ENCODE measurements at places on chromosomes 13 and 19. TPM values are rescaled to one million over a fixed set of nuclear protein-coding genes. Genes with fewer than 3 reads are reported as not detected.

DNA sequence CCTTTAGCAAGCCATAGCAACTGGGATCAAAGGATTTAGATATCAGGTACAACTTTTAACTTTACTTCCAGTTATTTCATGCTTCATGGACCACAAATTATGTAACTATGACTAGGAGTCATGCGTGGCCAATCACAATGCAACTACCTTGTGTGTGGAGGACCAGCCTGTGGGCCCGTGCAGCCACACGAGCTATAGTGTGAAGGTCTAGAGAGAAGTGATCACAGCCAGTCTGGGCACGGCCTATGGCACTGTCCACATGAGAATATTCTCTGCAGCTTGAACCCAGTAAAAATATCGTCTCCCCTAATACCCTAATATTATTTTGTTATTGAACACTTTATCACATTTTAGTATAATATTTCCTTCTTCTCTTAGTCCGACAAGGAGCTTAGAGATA is 464.9 kb upstream of the MIR17HG start:
- DNase-seq: no peak

- no peak for DNase-seq
These were observed 258.5 kb downstream of the COG6 start for GRCh38 chr13:39913928-39914327.

DNA sequence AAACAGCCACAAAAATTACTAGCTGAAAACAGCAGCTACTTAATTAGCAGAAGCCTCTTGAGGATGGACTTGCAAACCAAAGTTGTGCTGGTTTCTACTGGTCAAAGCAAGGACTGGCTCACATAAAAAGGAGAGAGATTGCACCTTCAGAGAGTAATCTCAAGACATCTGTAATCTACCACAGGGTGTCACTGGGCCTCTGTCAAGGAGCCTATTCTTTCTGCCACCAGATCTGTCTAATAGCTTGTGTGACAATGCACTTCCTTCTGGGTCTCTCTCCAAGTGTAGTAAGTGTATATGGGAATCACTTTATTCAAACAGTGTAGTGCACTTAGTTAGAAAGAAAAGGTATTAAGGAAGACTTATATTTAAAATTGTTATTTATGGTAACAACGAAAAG is 24.4 kb upstream of the ZNF561 start:
- DNase-seq: no peak

DNA sequence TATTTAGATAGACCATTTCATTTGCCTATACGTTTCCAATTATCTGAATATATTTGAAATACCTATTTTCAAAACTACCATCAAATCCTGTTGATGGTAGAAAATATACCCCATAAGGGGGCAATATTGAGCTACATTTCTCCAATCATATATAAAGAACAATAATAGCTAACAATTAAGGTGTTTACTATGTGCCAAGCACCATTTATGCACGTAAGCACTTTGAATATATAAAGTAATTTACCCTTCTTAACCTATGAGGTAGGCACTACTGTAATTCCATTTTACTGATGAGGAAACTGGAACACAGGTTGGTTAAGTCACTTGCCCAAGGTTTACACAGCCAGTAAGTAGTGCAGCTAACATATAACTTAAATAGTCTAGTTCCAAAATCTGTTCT is 79.2 kb downstream of the UBL3 start:
- DNase-seq: no peak

- DNase-seq: peak; percentile 84
These were observed 23.2 kb downstream of the RFX2 start for GRCh38 chr19:6087074-6087571.

DNA sequence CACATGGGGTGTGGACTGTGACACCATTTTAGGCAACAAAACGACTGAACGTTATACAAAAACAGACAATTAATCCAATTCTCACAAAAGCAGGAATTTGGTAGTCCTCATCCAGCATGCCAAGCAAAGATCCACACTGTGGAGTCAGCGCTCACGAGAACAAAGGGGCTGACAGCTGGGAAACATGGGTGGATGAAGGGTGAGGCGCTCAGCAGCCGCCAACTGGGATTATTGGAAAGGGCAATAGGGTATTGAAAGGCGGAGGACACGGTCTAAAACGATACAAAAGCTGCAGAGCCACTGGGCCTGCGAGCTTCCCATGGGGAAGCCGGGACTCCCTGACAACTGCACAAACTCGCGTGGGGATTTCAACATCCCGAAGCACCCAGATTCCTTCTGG is 4.7 kb upstream of the ZNF813 start:
- no peak for DNase-seq

DNA sequence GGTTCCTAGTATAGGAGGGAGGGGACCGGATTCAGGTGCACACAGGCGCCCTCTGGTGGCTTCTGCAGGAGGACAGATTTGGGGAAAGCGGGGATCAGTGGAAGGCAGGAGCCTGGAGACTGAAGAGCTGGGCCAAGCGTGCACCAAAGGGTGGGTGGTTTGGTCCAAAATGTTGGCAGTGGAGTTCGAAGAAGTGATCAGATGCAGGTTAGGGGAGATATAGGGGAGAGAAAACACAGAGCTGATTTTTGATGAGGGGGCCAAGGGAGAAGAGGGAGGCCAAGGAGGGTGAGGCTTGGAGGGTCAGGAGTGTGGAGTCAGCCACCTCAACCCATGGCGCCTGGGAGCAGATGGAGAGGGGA is 6.8 kb upstream of the CARM1 start:
- peak; percentile 66 for DNase-seq

GRCh38 chr13:80906860-80907259 is 565.9 kb upstream of the SPRY2 start:
- DNase-seq: no peak

- DNase-seq: no peak
These were observed 39.7 kb downstream of the CAPN12 start for GRCh38 chr19:38704488-38705026.

GRCh38 chr19:2582984-2583956 is 107.3 kb downstream of the GADD45B start:
- DNase-seq: no peak

- DNase-seq: no peak
These were observed 9.0 kb downstream of the ABHD8 start for GRCh38 chr19:17294051-17294891.

DNA sequence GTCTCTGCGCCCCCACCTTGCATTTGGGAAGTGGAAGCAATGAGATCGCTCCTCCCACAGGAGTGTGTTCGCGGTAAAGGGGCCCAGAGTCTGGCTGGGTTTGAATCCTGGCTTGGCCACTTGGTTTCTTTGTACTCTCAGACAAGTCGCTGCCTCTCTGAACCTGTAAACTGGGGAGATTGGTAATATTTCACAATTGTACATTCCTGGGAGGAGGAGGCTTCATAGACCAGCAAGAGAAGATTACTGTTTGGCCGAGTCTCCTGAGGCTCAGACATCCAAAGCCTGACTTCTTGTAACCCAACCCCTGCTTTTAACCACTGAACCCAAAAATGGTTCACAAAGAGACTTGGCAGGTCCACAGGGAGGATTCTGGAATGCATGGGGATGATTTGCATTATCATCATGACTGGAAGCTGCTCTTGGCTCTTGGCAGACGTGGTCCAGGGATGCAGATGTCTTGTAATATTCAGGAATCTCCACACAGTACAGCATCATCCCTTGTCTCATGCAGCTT is 13.6 kb upstream of the STRN4 start:
- no peak for DNase-seq

DNA sequence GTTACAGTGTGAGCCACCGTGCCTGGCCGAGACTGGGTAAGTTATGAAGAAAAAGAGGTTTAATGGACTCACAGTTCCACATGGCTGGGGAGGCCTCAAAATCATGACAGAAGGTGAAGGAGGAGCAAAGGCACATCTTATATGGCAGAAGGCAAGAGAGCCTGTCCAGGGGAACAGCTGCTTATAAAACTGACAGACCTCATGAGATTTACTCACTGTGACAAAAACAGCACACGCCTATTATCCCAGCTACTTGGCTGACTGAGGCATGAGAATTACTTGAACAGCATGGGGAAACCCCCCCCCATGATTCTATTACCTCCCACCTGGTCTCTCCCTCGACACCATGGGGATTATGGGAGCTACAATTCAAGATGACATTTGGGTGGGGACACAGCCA is 23.4 kb upstream of the ZNF561 start:
- DNase-seq: no peak

- peak; percentile 67 for DNase-seq
These were observed at the start of gene FBXO17 for GRCh38 chr19:38975214-38975860. TSS of gene FBXO17 (minus strand) at chr19:38975742. CDS start at chr19:38950319, 25,423 bp downstream.

- DNase-seq: no peak
These were observed 440.9 kb downstream of the TSHZ3 start for GRCh38 chr19:30908262-30908771.

DNA sequence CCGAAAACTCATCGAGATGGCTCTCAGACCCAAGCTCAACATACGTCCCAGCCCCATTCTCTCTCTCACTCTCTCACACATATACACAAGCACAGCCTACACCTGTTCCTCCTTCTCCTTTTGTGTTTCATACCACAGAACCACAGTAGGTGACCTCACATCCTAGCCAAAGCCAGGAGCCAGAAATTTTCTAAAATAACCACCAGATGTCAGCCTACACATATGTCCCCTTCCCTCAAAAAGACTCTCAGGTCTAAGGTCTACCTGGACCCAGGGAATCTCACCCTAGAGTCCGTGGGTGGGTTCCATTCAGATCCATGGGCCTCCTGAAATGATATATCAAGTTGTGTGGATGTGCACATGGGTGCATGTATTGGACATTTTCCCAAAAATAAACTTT is 104.2 kb upstream of the IPO5 start:
- no peak for DNase-seq

DNA sequence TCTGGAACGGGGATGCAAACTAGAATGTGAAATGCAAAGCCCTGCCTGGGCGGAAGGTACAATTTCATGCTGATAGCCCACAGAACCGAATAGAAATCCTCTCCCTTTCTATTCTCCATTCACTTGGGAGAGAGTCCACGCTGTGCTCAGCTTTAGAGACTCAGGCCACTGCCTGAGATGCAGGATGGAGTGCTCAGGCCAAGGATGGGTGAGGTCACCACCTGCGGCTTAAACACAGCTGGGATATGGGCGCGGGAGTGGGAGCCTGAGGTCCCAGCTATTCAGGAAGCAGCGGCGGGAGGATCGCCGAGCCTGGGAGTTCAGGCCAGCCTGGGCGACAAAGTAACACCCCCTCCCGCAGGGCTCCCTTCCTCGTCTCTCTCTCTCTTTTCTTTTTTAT is 446 bp upstream of the ZNF83 start:
- DNase-seq: peak; percentile 7

GRCh38 chr13:87827479-87827878 is 156.3 kb downstream of the SLITRK5 start:
- DNase-seq: no peak

- DNase-seq: no peak
These were observed 468 bp downstream of the STX10 start for GRCh38 chr19:13149628-13150186.

DNA sequence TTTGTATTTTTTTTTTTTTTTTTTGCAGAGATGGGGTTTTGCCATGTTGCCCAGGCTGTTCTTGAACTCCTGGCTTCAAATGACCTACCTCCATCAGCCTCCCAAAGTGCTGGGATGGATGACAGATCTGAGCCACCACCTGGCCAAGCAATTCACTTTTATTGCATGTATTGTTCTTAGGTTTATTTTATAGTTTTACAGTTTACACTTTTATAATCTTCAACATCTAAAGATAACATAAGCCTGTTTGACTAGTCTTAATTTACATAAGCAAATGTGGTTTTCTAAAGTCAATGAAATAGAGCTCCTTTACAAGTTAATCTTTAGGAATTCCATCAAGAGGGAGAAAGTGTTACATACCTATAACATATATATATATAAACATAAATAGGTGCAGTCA is 9.5 kb upstream of the MPV17L2 start:
- DNase-seq: no peak

DNA sequence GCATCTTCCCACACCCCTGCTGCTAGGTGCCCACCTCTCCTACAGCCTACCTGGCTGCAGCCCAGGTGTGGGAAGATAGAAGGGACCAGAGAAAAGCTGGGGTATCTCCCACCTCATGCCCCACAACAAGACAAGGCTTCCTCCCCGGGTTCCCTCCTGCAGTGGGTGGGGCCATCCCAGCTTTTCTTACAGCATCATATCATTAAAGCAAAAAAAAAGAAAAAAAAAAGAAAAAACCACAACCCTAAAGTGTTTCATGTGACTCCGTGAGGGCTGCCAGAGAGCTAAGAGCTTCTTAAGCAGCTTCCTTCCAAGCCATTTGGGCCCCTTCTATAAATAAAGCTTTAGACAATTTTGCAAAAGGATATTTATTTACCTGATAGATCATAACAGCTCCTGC is 455.4 kb upstream of the TSHZ3 start:
- DNase-seq: no peak

- no peak for DNase-seq
These were observed 70.9 kb upstream of the WASF3 start for GRCh38 chr13:26486550-26486949.

DNA sequence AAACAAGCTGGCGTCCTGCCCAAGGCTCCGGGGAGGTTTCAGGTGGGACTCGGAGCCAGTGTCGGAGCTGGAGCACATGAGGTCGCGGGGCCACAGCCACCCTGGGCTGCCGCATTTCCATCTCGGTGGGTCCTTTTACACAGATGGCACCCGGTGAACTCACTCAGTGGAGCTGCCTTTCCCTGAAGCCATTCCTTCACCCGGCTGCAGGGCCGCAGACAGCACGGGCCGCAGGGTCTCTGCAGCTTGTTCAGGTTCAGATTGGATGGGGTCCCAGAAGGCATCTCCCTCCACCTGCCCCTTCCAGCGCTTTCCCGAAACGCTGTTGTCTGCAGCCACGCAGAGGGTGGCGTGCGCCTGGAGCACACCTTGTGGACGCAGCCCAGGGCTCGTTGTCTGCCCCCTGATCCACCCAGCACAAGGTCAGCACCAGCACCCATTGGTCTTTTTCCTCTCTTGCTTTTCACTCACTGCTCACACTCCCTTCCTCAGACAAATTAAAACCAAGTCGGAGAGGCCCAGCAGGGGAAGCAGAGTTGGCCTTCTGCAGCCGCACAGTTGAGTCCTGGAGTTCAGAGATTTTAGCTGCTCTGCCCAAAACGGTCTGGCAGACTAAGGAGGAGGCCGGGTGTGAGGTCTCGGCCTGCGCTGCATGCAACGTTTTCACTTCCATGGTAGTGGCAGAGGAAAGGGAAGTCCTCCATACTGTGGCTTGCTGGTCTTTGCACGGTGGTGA is 18.1 kb downstream of the MCF2L start:
- no peak for DNase-seq

Gene KLK12
- polyA plus RNA-seq: 2.4 TPM

Gene KCNN4
- 1.3 TPM for polyA plus RNA-seq

Gene PSG3
- not detected for polyA plus RNA-seq

Gene B3GNT3
- 91.7 TPM for polyA plus RNA-seq

Gene ALDH16A1
- polyA plus RNA-seq: 27.5 TPM

Gene S1PR5
- polyA plus RNA-seq: 0.96 TPM

Gene RFPL4AL1
- polyA plus RNA-seq: not detected

Gene FFAR2
- 3.1 TPM for polyA plus RNA-seq

Gene FREM2
- polyA plus RNA-seq: 6.2 TPM

Gene CGB8
- not detected for polyA plus RNA-seq

Gene FAM216B
- 0.15 TPM for polyA plus RNA-seq

Gene FXYD1
- polyA plus RNA-seq: 23.2 TPM

Gene RFPL4A
- polyA plus RNA-seq: 0.15 TPM

Gene KIR3DL2
- not detected for polyA plus RNA-seq

Gene NLRP11
- polyA plus RNA-seq: 0.04 TPM

Data from large intestine (tissue), 12 donors.